ENCODE measurements at places on chromosomes 11 and 22. TPM values are rescaled to one million over a fixed set of nuclear protein-coding genes. Genes with fewer than 3 reads are reported as not detected.

Gene CCND1
- polyA plus RNA-seq = 98.7 TPM

Gene TMEM191B
- 0.33 TPM for polyA plus RNA-seq

- no peak overlapping the region for H3K4me3 ChIP-seq
- peak; percentile 73 for DNase-seq
- H3K36me3 ChIP-seq = no peaks in the 10 kb centered on the region
- peaks cover 27% of the 10 kb centered on the region for H3K4me1 ChIP-seq
Observed at GRCh38 chr11:35030716-35031213, 108.2 kb upstream of the CD44 start.

Gene ZP1
- polyA plus RNA-seq = not detected

Gene KCNQ1
- 0.07 TPM for polyA plus RNA-seq

- no peak overlapping the region for H3K4me3 ChIP-seq
- H3K4me1 ChIP-seq = peaks cover 2% of the 10 kb centered on the region
- H3K27me3 ChIP-seq = no peaks in the 10 kb centered on the region
- DNase-seq = no peak
Observed at GRCh38 chr11:80837051-80837450, 1396.2 kb upstream of the TENM4 start.

DNA sequence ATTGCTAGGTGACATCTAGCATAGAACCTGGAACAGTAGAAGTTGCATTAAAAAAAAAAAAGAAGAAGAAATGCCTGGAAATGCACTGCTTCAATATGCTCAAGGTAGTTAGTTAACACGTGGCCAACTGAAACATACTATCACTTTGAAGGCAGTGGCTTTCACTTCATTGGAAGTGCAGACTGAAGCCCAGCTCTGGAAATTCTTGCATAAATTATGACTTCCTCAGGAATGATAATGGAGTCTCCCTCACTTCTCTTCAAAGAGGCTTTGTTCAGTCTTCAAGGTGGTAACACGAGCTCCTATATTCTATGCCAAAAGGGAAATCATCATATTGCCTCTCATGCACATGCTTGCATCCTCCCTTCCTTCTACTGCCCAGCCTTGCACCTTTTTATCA is 715.9 kb upstream of the API5 start:
- no peak for DNase-seq
- H3K27ac ChIP-seq = no peak overlapping the region
- H3K27me3 ChIP-seq = no peaks in the 10 kb centered on the region
- no peaks in the 10 kb centered on the region for H3K4me1 ChIP-seq
- no peaks in the 10 kb centered on the region for H3K36me3 ChIP-seq

Gene FOLR2
- not detected for polyA plus RNA-seq

DNA sequence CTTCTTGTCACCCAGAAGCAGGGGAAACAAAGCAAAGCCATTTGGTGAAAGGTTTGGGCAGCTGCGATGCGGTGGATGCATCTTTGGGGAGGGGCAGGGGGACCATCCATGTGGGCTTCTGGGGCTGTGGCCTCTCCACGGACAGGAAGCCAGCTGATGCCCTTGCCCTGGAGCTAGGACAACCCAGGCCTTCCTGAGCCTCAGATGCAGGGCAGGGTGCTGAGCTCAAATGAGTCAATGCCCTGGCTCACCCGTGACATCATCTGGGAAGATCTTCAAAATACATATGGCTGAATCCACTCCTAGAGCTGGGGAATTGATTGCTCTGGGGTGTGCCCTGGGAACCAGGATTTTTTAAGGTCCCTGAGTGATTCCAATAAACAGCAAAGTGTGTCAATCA is 1418.2 kb downstream of the TBC1D22A start:
- H3K27me3 ChIP-seq = no peaks in the 10 kb centered on the region
- no peak overlapping the region for H3K27ac ChIP-seq
- no peak for DNase-seq
- no peaks in the 10 kb centered on the region for H3K4me1 ChIP-seq

DNA sequence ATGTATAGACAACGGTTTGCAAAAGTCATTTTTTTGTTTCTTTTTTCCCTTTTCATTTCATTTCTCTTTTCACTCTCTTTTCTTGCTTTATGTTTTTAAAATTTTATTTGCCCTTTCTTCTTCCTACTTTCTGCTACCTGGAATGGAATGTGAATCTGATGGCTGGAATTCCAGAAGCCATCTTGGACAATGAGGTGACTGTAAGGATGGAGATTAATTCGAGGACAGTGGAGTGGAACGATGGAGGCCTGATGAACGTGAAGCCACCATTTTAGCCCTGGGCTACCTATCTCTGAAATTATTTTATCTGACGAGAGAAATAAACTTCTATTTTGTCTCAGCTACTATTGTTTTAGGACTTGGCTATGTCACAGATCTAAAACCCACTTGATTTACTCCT is 2.8 kb upstream of the POLA2 start:
- peaks cover 11% of the 10 kb centered on the region for H3K4me1 ChIP-seq
- no peak overlapping the region for H3K4me3 ChIP-seq
- no peaks in the 10 kb centered on the region for H3K27me3 ChIP-seq

Gene FBLN1
- polyA plus RNA-seq = 1.1 TPM

Gene CD6
- polyA plus RNA-seq = not detected

DNA sequence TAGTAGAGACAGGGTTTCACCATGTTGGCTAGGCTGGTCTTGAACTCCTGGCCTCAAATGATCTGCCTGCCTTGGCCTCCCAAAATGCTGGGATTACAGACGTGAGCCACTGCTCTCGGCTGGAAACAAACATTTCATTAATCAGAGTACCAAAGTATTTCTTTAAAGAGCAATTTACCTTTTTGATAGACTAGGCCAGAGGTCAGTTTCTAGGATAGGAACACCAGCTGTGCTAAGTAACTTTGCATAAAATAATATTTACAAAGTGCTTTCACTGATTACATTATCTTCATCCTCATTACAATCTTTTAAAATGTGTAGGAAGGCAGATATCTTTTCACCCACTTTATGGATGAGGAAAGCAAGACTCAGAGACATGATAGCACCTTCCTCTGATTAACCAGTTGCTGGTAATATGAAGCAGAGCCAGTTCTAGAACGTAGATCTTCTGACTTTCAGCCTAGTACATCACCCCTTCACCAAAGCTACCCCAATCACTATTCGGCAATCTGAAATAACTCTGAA is 355.2 kb downstream of the SOX6 start:
- no peak for DNase-seq
- peak overlapping the region; percentile 62 for H3K27ac ChIP-seq
- H3K36me3 ChIP-seq = no peaks in the 10 kb centered on the region

Gene LRRC74B
- polyA plus RNA-seq = not detected

DNA sequence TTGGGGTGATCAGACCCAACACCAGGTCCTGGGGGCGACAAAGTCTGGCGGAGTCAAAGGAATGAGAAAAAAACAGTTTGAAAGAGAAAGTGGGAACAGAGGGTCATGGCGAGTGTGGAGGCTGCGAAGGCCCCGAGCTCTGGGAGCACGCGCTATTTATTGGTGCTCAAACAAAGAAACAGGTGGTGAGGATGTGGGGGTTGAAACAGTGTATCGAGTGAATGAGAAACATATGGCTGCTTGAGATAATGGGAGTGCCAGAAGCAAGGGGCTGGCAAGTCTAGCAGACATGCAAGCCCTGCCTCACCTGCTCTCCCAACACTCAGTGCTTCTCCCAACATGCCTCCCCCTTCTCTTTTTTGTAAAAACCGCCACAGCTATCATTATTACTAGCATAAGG is 7.8 kb upstream of the DUSP18 start:
- no peak overlapping the region for H3K27ac ChIP-seq
- H3K4me3 ChIP-seq = no peak overlapping the region
- H3K27me3 ChIP-seq = no peaks in the 10 kb centered on the region
- no peak for DNase-seq

GRCh38 chr11:118907051-118908042 is 18.4 kb downstream of the BCL9L start:
- H3K27me3 ChIP-seq = no peaks in the 10 kb centered on the region
- peak; percentile 82 for DNase-seq
- H3K4me1 ChIP-seq = peaks cover 30% of the 10 kb centered on the region
- no peak overlapping the region for H3K27ac ChIP-seq
- peaks cover 2% of the 10 kb centered on the region for H3K36me3 ChIP-seq
- no peak overlapping the region for H3K4me3 ChIP-seq

Gene RNF121
- polyA plus RNA-seq = 99.9 TPM

DNA sequence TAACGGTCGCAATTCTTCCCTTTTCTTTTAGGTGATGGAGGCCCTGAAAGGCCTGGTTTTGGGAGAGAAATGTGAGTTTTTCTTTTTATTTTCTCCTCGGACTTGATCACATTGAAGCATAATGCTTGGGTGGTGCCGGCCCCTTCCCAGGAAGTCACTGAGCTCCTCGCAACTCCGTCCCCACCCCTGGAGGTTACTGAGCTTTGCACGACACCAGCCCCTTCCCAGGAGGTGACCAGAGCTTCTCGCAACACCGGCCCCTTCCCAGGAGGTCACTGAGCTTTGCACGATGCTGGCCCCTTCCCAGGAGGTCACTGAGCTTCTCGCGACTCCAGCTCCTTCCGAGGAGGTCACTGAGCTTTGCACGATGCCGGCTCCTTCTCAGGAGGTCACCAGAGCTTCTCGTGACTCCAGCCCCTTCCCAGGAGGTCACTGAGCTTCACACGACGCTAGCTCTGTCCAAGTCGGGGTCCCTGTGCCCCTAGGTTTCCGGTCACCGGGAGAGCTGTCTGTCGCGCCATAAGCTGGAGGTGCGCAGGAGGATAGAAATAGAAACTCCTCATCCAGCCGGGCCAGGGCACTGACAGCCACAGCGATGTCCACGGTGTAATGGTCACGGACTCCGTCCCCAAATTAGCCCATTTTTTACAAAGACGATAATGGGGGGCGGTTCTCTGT is 586.4 kb downstream of the BRD1 start:
- H3K4me3 ChIP-seq = no peak overlapping the region
- no peaks in the 10 kb centered on the region for H3K4me1 ChIP-seq
- no peaks in the 10 kb centered on the region for H3K36me3 ChIP-seq
- no peak for DNase-seq
- no peaks in the 10 kb centered on the region for H3K27me3 ChIP-seq

DNA sequence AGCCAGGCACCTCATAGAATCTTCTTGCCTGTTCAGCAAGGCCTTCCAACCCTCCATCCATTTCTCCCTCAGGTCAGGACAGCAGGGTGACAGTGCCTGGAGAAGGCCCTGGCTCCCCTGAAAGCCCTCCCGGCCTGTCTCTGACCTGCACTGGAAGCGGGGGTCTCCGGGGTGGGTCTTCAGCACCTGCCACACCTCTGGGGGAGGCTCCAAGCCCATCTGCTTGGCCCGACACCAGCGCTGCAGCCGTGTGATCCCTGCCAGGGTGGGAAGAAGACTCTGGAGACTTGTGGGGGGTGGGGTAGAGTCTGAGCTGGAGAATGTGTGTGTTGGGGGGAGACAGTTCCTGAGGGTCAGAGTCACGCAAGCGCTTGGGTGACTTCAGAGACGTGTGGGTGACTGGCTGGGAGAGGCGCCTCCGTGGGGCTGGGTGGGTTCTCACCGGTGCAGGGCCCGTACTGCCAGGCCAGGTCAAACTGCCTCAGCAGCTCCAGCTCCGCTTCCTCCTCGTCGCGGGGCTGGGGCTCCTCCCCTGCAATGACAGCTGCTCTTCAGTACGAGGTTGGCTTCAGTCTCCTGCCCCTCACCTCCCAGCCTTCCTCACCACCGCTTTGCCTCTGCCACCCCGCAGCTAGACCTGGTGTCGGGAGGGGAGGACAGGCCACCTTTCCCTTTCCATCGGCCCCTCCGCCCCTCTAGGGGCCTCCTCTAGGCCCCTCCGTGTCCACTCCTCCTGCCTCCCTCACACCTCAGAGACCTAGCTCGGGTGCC is 615 bp downstream of the POLD4 start:
- H3K27me3 ChIP-seq = no peaks in the 10 kb centered on the region
- peaks cover 50% of the 10 kb centered on the region for H3K4me1 ChIP-seq
- peak overlapping the region; percentile 53 for H3K4me3 ChIP-seq
- H3K27ac ChIP-seq = peak overlapping the region; percentile 78

Gene FGF19
- polyA plus RNA-seq = not detected

Gene STIM1
- 33.4 TPM for polyA plus RNA-seq

Gene OR51B2
- polyA plus RNA-seq = not detected

Gene CFAP300
- polyA plus RNA-seq = 0.07 TPM

DNA sequence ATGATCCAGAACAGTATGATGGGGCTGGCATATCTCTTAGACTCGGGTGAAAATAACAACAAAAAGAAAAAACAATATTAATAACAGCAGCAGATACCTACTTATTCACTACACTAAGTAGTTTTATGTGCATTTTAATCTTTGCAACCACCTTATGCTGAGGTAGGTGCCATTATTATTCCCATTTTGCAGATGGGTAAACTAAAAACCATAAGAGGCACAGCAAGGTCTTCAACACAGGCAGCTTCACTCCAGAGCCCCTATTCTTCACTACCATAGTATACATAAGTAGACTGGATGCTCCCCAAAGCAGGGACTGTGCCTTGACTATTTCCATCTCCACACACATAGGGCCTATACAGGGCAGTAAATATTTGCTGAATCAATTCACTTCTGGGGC is 41.0 kb downstream of the CLPB start:
- no peaks in the 10 kb centered on the region for H3K36me3 ChIP-seq
- H3K27me3 ChIP-seq = no peaks in the 10 kb centered on the region
- no peak overlapping the region for H3K4me3 ChIP-seq
- no peaks in the 10 kb centered on the region for H3K4me1 ChIP-seq
- H3K27ac ChIP-seq = no peak overlapping the region

Gene CASP5
- polyA plus RNA-seq = not detected

Gene OOSP2
- polyA plus RNA-seq = not detected

DNA sequence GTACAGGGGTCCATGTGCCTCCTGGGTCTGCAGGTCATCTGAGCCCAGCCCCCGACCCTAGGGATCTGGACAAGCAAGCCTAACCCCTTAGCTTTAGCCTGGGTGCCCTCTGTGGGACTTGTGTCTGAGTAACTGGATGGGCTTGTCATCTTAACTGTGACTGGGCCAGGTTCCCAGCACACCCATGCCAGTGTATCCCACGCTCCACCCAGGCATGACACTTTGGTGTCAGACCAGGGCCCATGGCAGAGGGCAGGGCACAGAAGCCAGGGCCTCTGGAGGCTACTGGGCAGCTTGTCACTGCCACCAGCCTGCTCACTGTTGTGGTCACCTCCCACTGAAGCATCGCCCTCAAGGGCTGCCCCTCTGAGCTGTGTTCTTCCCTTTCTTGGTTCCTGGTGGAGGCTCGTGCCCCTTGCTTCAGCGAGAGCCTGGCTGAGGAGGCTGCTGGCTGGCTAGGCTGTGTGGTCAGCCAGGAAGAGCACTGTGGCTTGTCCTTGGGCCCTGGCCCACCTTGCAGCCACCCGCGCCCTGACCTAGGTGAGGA is 80.8 kb downstream of the ST3GAL4 start:
- no peak for DNase-seq
- no peak overlapping the region for H3K27ac ChIP-seq
- peaks cover 10% of the 10 kb centered on the region for H3K4me1 ChIP-seq
- no peak overlapping the region for H3K4me3 ChIP-seq

All from endothelial cell of umbilical vein (primary cell).